ENCODE measurements at places on chromosomes 5 and 9.

- DNase-seq = no peak
These were observed 230.9 kb downstream of the FAM114A2 start for GRCh38 chr5:153807801-153808200.

DNA sequence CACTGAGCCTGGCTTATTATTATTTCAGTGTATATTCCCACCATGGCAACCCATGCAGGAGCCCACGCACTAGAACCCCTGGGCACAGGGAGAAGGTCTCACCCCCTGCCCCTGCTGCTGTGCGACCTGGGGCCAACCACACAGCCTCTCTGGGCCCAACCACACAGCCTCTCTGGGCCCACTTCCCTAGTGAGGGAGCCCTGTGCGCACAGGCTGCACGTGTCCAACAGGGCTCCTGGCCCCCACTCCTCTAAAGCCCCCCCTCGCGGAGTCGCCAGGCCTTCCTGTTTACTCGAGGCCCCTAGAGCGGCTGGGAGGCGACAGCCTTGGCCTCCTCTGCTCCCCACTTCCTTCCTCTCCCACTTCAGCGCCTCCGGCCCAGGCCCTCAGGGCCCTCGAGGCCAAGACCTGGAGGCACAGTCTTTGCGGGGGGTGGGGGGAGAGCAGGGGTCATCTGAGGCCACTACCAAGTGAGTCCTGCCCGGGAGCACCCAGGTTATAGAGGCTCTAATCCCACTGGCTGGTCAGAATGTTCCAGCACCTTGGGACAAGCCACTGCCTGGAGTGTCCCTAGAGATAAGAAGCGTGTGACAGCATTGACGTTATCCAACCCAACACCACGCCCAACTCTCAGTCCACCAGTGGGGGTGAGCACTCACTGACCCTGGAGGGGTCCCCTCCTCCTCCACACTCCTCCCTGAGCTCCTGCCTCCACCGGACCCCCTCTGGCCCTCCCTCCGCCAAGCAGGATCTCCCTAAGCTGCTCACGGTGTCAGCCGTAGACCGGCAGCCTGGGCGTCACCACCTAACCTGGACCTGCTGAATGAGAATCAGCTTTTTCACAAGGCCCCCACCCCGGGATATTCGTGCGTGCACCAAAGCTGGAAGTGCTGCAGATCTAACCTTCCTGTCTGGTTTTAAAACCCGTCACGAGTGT lies 7.9 kb upstream of the ENG start:
- no peak for DNase-seq

- DNase-seq = no peak
These were observed 39.1 kb downstream of the POC5 start for GRCh38 chr5:75678155-75678554.

DNA sequence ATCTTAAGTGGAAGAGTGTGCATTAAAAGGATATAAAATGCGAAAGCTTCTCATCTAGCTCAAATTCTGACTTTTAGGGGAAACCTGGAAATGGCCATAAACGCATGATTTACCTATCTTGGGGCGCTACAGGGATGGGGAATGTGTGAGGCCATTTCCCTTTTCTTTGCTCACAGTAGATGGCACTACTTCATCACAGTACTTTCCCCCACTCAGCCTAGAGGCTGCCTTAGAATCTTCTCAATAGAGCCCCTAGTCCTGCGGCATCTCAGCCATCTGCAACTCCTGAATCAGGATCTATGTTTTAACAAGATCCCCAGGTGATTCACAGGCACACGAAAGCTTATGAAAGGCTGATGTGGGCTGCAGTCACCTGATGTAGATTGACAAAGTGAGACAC lies 110.8 kb downstream of the LHFPL2 start:
- DNase-seq = no peak

- no peak for DNase-seq
These were observed 137.0 kb downstream of the CACNA1B start for GRCh38 chr9:138014563-138014945.

- DNase-seq = no peak
These were observed 134.9 kb downstream of the GABBR2 start for GRCh38 chr9:98573749-98574278.

GRCh38 chr9:87233899-87234455 lies 263.7 kb upstream of the DAPK1 start:
- no peak for DNase-seq

All from stimulated activated CD4-positive, alpha-beta T cell treated with anti-CD3 and anti-CD28 coated beads, Interleukin-1b, Interleukin-23, amount 100 ng/mL, for 1 hour (primary cell).